ENCODE measurements at places on chromosomes 11 and 22. TPM values are rescaled to one million over a fixed set of nuclear protein-coding genes. Genes with fewer than 3 reads are reported as not detected.

The HTR3B gene
- not detected for total RNA-seq

The MMP11 gene
- 0.53 TPM for total RNA-seq

The C11orf52 gene
- total RNA-seq = 2.3 TPM

The PRR33 gene
- not detected for total RNA-seq

The SCGB1C1 gene
- not detected for total RNA-seq

The IL17RA gene
- total RNA-seq = 4.4 TPM

The GNAZ gene
- total RNA-seq = under 0.01 TPM

The MTMR3 gene
- total RNA-seq = 32.3 TPM

The PLEKHA7 gene
- total RNA-seq = 2.4 TPM

The OR8D1 gene
- not detected for total RNA-seq

The ANGPTL5 gene
- not detected for total RNA-seq

The OTUB1 gene
- 51.1 TPM for total RNA-seq

The SOX6 gene
- 2.7 TPM for total RNA-seq

The KCNK4 gene
- not detected for total RNA-seq

The IL10RA gene
- not detected for total RNA-seq

The OR4D10 gene
- not detected for total RNA-seq

The RIMBP3C gene
- total RNA-seq = under 0.01 TPM

The CHRM1 gene
- not detected for total RNA-seq

The FAM227A gene
- 0.26 TPM for total RNA-seq

The SAA1 gene
- 1.6 TPM for total RNA-seq

The PTPRJ gene
- 1.6 TPM for total RNA-seq

The MS4A1 gene
- total RNA-seq = not detected

The TBX1 gene
- 12.9 TPM for total RNA-seq

The MIAT gene
- 0.64 TPM for total RNA-seq

The PARVG gene
- not detected for total RNA-seq

The C11orf87 gene
- total RNA-seq = not detected

The OR6A2 gene
- total RNA-seq = under 0.01 TPM

The BLID gene
- total RNA-seq = not detected

The SLC5A12 gene
- total RNA-seq = not detected

The MIOX gene
- not detected for total RNA-seq

The PATE2 gene
- not detected for total RNA-seq

The MMP26 gene
- total RNA-seq = not detected

The IL17REL gene
- total RNA-seq = not detected

The BRSK2 gene
- total RNA-seq = not detected

The WT1 gene
- total RNA-seq = not detected

The TRPC6 gene
- total RNA-seq = 0.79 TPM

The MPPED2 gene
- total RNA-seq = not detected

The GPHA2 gene
- not detected for total RNA-seq

The TENM4 gene
- total RNA-seq = 3.2 TPM

The ZFP91 gene
- total RNA-seq = 48.6 TPM

The PKNOX2 gene
- total RNA-seq = not detected

The MMP12 gene
- total RNA-seq = not detected
